ENCODE measurements at places on chromosomes 2 and 18.

- no peak overlapping the region for H3K27ac ChIP-seq
- no peak overlapping the region for H3K4me3 ChIP-seq
- H3K36me3 ChIP-seq: peaks cover under 1% of the 10 kb centered on the region
- no peak for DNase-seq
- H3K27me3 ChIP-seq: no peaks in the 10 kb centered on the region
Observed at GRCh38 chr2:218476676-218477075, 57.8 kb downstream of the VIL1 start.

DNA sequence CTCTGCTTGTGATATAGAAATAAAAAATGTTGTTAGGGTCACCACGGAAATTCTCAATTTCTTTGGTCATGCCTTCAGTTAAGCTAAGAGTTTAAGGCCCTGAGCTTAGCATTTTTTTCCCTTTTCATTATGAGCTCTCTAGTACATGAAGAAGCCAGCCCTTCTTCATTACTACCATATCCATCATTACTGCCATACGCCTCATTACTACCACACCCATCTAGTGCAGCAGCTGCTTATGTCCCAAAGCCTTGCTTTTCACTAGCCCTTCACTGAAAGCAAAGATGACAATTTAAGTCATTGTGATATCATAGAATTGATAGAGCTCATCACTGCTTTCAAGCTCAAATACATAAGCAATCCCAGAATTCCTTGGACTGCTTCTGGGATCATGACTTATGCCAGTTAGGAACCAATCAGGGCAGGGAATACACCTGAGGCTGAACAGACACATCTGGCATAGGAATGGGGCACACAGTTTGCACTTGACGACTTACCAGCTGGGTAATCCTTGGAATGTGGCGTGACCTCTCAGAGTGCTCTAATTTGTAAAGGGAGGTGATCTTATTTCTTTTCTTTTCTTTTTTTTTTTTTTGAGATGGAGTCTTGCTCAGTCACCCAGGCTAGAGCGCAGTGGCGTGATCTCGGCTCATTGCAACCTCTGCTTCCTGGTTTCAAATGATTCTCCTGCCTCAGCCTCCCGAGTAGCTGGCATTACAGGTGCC is 40.3 kb downstream of the SOWAHC start:
- H3K4me1 ChIP-seq: no peaks in the 10 kb centered on the region
- H3K4me3 ChIP-seq: no peak overlapping the region
- H3K27ac ChIP-seq: no peak overlapping the region
- no peaks in the 10 kb centered on the region for H3K36me3 ChIP-seq
- DNase-seq: no peak
- H3K27me3 ChIP-seq: no peaks in the 10 kb centered on the region

DNA sequence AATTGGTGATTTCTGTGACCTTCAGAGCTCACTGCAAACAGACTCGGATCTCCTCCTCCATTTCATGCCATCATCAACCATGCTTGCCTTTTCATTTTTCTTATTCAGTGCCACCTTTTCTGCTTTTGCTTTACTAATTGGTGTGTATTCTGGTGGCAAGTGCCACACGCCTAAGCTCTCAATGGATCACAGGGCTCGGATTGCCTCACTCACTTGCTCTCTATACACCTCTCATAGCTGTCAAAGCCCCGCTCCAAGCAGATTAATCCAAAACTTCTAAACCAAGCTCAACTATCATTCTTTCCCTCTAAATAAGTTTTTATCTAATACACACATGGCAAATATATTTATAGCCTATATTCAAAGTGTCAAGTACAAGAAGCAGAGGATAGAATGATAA is 86.4 kb downstream of the PLEKHM3 start:
- H3K4me3 ChIP-seq: no peak overlapping the region
- H3K27ac ChIP-seq: no peak overlapping the region
- no peaks in the 10 kb centered on the region for H3K4me1 ChIP-seq
- DNase-seq: no peak

DNA sequence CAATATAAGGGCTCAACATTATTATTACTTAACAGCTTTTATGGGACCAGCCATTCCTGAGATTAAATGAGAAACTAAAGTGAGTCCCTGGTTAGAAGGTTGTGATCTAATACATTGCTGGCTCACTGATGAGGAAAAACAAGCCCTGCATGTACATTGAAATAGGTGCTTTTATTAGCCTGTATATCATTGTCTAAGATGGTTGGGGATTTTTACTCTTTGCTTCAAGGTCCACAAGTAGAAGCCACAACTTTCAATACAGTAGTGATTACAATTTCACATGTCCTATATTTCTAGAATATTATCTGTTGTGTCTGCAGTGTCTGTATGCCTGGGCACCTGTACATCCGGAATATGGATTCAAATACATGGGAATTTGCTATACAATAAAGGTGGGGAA is 104.1 kb upstream of the FZD5 start:
- H3K27ac ChIP-seq: no peak overlapping the region
- no peak for DNase-seq
- no peak overlapping the region for H3K4me3 ChIP-seq
- H3K36me3 ChIP-seq: no peaks in the 10 kb centered on the region
- H3K27me3 ChIP-seq: no peaks in the 10 kb centered on the region

- H3K27me3 ChIP-seq: no peaks in the 10 kb centered on the region
- DNase-seq: no peak
- H3K4me3 ChIP-seq: no peak overlapping the region
- no peaks in the 10 kb centered on the region for H3K4me1 ChIP-seq
- no peaks in the 10 kb centered on the region for H3K36me3 ChIP-seq
Observed at GRCh38 chr18:6145645-6146306, 250.5 kb upstream of the TMEM200C start.

GRCh38 chr2:67845621-67846369 is 217.0 kb downstream of the C1D start:
- H3K36me3 ChIP-seq: no peaks in the 10 kb centered on the region
- no peaks in the 10 kb centered on the region for H3K4me1 ChIP-seq
- peak; percentile 44 for DNase-seq
- H3K4me3 ChIP-seq: peak overlapping the region; percentile 9
- H3K27me3 ChIP-seq: no peaks in the 10 kb centered on the region

DNA sequence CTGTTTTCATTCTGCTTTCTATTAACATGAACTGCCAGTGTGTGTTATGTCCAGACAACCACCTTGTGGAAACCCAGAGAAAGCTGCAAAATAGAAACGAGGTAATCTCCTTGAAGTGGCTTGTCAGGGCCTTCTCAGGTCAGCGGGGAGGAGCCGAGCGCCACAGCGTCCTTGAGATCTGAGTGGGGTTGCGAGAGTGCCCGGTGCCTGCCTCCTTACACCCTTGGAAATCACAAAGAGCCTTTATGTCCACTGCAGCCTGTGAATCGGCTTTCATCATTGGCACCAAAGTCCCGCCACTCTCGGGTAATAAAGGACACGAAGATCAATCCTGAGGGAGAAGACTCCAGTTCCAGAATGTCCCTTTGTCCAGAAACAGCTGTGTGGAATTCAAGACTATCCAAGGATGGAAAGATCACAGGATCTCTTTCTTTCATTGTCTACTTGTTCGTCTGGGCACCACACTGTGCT is 135.2 kb downstream of the HRH4 start:
- no peak overlapping the region for H3K4me3 ChIP-seq
- no peak overlapping the region for H3K27ac ChIP-seq
- H3K4me1 ChIP-seq: peaks cover 2% of the 10 kb centered on the region
- no peaks in the 10 kb centered on the region for H3K27me3 ChIP-seq
- no peaks in the 10 kb centered on the region for H3K36me3 ChIP-seq

DNA sequence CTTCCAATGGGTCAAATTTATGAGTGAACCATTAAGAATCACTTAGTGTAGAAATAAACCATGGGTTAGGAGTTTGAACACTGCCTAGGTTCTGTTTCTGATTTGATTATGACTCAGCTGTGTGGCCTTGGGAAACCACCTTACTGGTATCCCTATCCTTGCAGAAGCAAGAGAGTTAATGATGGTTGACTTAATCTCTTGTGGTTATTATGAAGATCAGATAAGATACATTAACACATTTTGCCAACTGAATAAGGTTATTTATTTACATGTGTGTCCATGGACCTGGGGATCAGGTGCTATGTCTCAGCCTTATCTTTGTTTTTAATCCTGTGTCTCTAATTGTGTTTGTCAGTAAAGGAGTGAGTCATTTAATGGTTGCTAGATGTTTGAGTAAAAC is 5.4 kb upstream of the KCNJ13 start:
- no peaks in the 10 kb centered on the region for H3K4me1 ChIP-seq
- no peaks in the 10 kb centered on the region for H3K27me3 ChIP-seq
- no peak overlapping the region for H3K4me3 ChIP-seq
- H3K27ac ChIP-seq: peak overlapping the region; percentile 1

GRCh38 chr18:63319383-63320122 is at the start of gene BCL2:
BCL2 (minus strand) TSS chr18:63319769.
- H3K4me3 ChIP-seq: peak within 1 kb of the TSS; percentile 85
- peak; percentile 71 for DNase-seq
- peaks cover 4% of the 10 kb centered on the region for H3K4me1 ChIP-seq
- H3K27ac ChIP-seq: peak within 1 kb of the TSS; percentile 79

Measured in kidney (tissue), 22 donors.